ENCODE measurements at places on chromosomes 3 and 15.

DNA sequence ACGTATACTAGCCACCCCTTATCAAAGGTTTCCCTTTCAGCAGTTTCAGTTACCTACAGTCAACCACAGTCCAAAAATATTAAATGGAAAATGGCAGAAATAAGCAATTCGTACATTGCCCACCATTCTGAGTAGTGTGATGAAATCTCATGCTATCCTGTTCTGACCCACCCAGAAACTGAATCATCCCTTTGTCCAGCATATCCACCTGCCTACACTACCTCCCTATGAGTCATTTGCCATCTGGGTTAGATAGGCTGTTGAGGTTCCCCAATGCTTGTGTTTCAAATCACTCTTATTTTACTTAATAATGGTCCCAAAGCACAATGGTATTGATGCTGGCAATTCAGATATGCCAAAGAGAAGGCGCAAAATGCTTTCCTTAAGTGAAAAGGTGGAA, 15.3 kb upstream of the PHC3 start:
- DNase-seq: no peak

DNA sequence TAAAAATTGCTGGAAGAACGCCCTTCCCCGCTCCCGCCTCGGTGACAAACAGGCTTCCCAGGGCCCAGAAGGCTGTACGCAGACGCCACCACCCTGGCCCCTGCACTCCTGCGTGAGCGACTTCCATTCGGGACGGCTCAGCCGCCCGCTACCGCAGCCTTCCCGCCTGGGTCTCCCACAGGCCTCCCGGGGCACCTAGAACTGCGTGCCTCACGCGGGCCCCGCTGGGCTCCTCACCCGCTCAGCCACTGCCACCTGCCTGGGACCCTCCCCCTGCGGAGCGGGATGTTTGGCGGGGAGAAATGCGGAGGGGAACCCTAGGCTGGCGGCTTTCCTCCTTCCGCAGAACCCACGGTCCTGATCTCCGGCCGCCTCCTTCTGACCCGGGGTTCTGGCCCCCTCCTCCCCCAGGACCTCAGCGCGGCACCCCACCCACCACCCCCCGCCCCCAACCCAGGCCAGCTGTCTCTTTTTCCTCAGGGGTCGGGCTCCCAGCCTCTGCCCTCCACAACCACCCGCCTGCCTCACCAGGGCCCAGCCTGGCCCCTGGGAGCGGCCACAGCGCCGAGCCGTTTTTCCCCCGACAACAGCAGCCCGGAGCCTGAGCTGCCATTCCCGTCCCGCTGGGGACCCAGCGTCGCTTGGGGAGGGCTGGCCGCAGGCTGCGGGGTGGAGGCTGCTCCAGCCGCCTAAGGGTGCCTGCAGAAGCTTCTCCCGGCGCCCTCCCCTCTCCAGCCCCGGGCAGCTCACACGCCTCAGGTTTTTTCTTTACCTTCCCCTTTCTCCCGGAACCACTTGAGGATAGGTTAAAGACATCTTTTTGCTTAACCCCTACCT, 27.6 kb upstream of the RAB7A start:
- peak; percentile 45 for DNase-seq

- DNase-seq: no peak
Measured at GRCh38 chr3:157460253-157460652, 23.6 kb downstream of the PTX3 start.

DNA sequence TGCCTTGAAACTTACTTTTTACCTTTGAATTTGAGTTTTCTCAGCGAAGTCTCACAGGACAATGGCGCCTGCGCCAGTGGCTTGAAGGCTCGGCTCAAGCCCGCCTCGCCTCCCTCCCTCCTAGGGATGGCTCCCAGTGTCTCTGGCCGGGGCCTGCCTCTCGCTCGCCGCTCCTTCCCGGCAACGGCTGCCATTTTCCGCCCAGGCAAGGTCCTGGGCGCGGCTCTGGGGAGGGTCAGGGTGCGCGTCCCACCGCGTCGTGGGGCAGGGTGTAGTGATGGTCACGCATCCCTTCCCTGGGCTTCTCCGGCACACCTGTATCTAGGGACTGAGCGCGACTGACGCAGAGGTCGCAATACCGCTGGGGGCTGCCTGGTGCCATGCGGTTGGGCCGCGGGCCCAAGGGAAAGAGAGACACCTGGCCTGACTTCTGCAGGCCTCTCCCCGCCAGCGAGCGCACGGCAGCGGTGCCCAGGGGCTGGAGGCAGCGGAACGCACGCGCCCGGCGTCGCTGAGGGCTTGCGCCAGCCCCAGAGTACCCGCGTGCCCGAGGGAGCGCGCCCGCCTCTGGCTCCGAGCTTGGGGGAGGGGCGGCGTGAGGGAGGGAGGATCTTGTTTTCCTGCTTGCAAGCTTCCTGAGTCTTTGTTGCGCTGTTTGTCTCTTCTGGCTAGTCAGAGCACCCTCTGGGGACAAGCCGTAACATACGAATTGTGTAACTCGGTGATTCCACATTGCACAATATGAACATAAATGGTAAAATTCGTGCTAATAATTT, 20.7 kb upstream of the FEM1B start:
- DNase-seq: peak; percentile 85

DNA sequence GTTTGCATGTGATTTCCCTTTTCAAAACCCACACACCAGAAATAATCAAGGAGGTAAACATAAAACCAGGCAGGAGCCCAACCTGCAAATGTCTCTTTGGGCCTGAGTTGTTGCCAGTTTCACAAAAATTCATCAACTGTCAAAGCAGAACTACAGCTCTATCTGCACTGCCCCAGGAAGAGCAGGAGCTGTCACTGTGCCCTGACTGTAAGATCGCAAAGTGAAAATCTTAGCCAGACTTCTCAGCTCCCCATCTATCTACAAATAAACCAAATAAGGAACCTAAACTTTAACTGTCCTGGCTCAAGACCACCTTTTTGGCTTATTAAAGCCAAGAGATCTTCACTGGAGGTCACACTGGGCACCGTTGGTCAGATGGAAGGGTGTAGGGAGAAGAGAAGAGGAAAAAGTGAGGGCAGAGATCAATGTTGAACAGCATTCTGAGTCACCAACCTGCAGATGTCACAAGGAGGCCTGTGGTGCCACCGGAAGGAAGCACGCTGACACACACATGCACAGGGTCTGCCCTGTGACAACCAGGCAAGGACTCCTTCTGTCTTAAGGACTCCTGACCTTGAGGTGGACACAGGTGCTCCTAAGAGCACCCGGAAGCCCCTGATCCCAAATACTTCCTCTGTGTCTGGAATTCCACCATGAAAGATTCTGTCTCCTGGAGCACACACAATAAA, 58.7 kb downstream of the RPN1 start:
- no peak for DNase-seq

DNA sequence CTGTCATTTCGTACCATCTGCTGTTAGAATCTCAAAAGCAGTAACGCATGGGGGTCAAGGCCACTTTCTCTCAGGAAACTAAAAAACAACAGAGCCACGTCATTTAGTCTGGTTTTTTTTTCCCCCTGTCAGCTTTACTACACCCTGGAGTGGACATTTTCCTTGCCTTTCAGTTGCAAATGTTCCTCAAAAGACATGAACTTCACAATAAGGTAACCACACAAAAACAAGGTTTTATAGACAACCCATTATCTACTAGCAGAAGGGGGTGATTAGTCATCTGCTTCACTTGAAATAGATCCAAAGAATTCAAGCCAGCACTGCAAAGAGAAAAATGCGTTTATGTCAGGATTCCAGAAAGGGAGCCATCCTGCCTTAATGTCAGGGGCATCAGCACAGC, 171.8 kb upstream of the CDIN1 start:
- DNase-seq: no peak

DNA sequence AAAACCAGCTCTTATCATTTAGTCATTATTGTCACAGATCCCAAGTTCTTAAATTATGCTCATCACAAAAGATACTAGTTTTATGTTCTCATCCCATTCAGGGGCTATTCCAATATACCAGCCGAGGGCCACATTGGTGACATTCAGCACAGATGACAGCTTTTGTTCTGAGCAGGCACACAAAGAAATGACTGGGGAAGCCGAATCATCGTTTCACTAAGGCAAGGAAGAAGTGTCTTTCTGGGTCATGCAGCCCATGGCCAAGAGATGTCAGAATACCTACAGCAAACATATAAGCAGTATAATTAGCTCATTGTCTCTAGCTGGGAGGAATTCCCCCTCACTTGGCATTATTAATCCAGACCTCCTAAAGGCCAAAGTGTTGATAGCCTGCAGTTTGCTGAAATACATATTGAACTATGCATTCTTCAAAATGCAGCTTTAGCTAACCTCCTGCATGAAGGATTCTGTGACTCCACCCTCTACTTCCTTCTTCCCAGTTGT, 100.2 kb downstream of the CNTN4 start:
- DNase-seq: no peak

DNA sequence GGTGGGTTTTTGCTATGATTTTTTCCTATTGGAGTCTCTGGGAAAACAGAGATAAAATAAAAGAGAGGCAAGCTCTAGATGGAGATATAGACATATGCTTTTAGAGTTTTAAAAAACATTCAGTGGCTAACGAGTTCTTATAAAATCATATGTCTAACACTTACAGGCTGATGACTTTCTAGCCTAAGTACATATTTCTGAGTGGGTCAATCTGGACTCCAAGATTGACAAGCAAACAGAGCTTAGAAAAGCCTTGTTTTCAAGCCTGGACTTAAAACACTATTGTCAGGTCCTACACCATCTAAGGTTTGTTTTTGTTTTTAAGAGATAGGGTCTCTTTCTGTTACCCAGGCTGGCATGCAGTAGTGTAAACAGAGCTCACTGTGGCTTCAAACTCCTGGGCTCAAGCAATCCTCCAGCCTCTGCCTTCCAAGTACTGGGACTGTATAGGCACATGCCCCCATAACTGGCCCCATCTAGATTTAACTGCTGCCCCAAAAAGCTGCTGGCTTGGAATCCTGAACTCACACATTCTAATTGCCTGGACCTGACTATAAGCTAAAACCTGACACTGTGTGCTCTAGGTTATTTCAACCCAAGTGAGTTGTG, 86.3 kb downstream of the FBXL22 start:
- DNase-seq: no peak

GRCh38 chr3:24972491-24972890, 455.6 kb upstream of the RARB start:
- DNase-seq: no peak

DNA sequence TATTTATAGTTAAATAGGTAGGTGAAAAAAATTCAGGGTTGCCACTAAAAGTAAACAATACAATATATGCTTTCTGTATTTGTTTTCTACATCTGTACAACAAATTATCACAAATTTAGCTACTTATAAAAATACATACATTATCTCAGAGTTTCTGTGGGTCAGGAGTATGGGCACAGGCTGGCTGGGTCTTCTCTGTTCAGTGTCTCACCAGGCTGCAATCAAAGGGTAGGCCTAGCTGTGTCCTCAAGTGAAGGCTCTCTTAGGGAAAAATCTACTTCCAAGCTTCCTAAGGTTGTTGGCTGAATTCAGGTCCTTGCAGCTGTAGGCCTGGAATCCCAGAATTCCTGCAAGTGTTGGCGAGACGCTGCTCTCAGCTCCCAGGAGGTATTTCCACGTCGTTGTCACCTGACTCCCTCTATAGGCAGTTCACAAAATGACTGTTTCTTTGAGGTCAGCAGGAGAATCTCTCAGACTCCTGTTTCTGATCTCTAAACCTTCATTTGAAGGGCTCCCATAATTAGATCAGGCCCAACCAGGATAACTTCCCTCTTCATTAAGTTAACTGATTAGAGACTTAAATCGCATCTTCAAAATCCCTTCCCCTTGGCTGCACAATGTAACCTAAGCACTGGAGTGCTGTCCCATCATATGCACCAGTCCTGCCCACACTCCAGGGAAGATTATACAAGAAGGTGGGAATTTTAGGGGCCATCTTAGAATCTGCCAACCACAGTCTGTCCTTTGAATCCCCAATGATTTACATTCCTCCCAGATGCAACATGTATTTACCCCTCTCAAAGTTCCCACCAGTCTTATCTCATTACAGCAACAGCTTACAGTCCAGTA, 296.6 kb downstream of the SUCLG2 start:
- DNase-seq: no peak

GRCh38 chr3:55978953-55979352, 489.3 kb downstream of the ERC2 start:
- DNase-seq: no peak

DNA sequence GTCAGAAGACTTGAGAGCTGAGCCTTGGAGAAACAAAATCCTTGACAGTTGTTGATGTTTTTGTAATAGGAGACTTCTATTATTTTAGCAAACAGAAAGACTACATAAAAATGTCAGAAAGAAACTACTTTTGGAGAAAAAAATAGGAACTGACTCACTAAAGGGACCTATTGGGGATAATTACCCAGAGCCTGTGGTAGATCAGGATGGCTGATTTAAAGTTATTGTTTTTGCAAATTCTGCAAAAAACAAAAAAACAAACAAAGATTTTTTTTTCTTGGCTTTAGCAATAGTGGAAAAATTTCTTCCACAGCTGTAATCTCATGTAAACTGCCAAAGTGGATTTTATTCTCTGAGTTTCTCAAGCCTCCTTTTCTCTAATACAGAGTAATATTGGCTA, 101.5 kb upstream of the SATB1 start:
- DNase-seq: no peak

DNA sequence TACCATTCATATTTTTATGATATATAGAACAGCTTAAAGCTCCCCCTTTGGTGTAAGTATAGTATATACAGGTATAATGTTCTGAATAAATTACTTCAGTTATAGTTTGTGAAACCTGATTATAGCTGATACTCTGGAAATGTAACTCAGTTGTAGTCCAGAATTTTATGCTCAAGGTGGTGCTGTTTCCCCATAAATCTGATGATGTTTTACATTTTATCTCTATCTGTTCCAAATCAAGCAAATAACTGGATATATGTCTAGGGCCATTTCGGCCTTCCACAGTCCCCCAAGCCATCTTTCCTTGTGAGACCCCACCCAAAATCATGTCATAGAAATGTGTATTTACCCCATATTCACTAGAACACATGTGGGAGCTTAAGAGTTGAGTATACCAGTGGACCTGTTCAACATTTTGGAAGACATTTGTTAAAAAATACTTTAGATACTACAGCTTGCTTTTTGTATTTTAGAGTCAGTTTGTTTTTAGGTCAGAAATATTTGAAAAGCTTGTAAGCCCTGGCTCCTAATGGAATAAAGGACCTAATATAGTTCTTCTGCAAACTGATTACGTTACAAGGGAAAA, 107.1 kb downstream of the ATG7 start:
- DNase-seq: no peak

- DNase-seq: no peak
Measured at GRCh38 chr15:99239545-99240198, 9.7 kb downstream of the TTC23 start.

GRCh38 chr3:42174679-42175385, 83.7 kb downstream of the TRAK1 start:
- no peak for DNase-seq

- no peak for DNase-seq
Measured at GRCh38 chr15:73691396-73691795, 7.2 kb downstream of the CD276 start.

DNA sequence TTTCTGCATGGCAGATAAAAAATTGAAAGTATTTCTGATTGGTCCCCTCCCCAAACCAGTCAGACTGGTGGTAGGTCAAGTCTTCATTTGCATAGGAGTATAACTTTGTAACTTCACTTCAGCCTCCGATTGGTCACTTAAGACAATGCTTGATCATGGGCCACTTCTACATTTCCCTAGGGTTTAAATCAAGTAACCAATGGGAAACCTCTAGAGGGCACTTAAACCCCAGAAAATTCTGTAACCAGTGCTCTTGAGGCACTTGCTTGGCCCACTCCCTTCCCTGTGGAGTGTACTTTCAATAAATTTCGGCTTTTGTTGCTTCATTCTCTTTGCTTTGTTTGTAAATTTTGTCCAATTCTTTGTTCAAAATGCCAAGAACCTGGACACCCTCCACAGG, 225.5 kb downstream of the ARPP21 start:
- DNase-seq: no peak

GRCh38 chr3:65884071-65884470, 154.6 kb downstream of the MAGI1 start:
- DNase-seq: no peak

- peak; percentile 86 for DNase-seq
Measured at GRCh38 chr15:60520825-60521368, 42.0 kb upstream of the ICE2 start.

Measured in activated T-cell treated with anti-CD3 and anti-CD28 coated beads, Interleukin-2, amount 50 U/mL, for 48 hours (primary cell).